Activated T-helper 17 cell treated with anti-CD3 and anti-CD28 coated beads, Interleukin-2, amount 50 U/mL, for 72 hours (primary cell): ENCODE measurements at places on chromosomes 11 and 22. TPM values are rescaled to one million over a fixed set of nuclear protein-coding genes. Genes with fewer than 3 reads are reported as not detected.

- peak; percentile 26 for ATAC-seq
Observed at GRCh38 chr11:94897330-94897768, 76.0 kb downstream of the CWC15 start.

DNA sequence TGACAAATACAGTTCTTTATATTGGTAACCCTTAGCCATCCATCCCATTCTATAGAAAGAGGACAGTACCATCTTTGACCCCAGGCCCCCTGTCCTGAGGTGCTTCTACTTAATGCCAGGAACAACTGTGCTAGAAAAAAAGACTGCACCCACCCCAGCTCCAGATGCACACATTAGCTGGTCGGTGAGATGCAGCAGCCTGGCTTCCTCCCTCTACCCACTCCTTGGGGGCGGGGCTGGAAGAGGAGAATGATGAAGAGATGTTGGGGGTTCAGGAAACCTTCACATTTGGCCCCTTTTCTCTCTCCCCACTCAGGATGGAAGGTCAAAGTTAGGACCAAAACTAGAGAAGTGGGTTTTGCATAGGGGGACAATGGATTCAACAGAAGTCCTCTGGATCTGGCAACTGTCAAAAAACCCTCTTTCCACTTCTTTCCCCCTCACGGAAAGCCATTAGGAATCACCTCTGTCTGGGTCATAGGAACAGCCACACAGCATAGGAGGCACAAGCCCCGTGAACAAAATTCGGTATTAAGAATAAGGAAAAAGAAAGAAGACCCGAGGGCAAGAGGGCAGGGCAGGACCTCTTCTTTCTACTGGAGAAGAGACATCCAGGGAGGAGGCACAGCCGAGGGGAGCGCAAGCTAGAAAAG is 755 bp downstream of the NRIP3 start:
- no peak for ATAC-seq

IGSF22 gene
- 1.4 TPM for total RNA-seq

- ATAC-seq, result no peak
Observed at GRCh38 chr11:133118563-133119268, 413.6 kb downstream of the OPCML start.

TOMM22 gene
- total RNA-seq, result 59.9 TPM

GRCh38 chr22:45603619-45604018 is 68.0 kb upstream of the ATXN10 start:
- ATAC-seq, result no peak
